ENCODE measurements at places on chromosomes 13 and 19. TPM values are rescaled to one million over a fixed set of nuclear protein-coding genes. Genes with fewer than 3 reads are reported as not detected.

DNA sequence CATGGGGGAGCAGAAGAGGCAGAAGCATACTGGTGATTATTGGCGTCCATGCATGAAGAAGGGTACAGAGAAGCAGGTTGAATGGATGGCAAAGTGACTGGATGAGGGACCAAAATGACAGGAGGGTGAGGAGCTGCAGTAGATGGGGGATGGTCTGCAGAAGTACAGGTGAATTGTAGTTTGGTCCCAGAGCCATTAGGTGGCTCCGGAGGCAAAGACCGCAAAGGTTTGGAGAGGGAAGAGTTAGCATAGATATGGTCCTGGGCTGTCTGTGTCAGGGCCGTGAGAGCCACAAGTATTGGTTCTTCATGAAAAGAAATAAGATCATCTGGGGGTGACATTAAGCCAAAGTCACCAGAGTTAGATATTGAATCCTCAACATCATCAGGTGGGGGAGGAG is 59.0 kb upstream of the ZNF726 start:
- no peak for DNase-seq
- H3K4me3 ChIP-seq = no peak overlapping the region
- no peaks in the 10 kb centered on the region for H3K27me3 ChIP-seq
- H3K27ac ChIP-seq = no peak overlapping the region
- H3K4me1 ChIP-seq = no peaks in the 10 kb centered on the region
- no peaks in the 10 kb centered on the region for H3K36me3 ChIP-seq

GRCh38 chr19:56964410-56964920 is 123.9 kb upstream of the PEG3 start:
- H3K27ac ChIP-seq = no peak overlapping the region
- no peak for DNase-seq
- no peaks in the 10 kb centered on the region for H3K4me1 ChIP-seq
- H3K4me3 ChIP-seq = no peak overlapping the region

GRCh38 chr13:87398047-87398446 is 273.1 kb upstream of the SLITRK5 start:
- DNase-seq = no peak
- H3K36me3 ChIP-seq = no peaks in the 10 kb centered on the region
- H3K4me1 ChIP-seq = no peaks in the 10 kb centered on the region
- H3K27ac ChIP-seq = no peak overlapping the region

DNA sequence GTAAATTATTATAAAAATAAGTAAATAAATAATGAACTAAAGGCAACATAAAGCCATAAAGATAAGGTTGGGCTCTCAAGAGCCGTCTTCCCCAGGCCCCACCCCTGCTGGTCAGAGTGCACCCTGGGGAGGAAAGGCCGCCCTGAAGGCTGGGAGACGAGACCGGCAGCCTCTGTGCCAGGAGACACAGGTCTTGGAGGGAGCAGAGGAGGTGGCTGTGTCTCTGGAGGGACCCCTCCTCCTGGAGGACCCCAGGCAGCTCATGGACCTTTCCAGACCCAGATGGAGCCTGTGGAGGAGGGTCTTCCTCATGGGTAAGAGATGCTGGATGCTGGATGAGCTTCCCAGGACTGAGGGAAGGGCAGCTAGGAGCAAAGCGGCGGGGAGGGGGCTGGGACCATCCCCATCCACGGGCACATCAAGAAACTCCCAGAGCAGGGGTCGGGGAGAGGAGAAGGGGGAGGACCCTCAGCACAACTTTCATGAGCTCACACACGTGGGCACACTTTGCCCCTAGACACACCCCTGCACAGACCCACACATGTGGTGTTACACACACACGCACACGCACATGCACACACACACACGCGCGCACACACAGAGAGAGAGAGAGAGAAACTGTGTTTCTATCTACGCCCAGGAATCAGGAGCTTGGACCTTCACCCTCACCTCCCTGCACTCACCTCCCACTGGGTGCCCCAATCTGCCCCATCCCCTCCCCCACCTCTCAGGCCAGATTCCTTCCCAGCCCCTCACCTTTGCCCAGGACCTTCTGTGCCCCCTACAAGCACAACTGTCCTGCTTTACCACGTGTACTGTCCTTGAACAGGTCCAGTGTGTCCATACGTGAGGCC is at the start of gene CEACAM18:
Gene CEACAM18 (plus strand): TSS at position 159 of the 854 bp plus-strand sequence.
- no peaks in the 10 kb centered on the region for H3K27me3 ChIP-seq
- H3K36me3 ChIP-seq = no peaks in the 10 kb centered on the region
- H3K27ac ChIP-seq = no peak within 1 kb of the TSS
- H3K4me3 ChIP-seq = no peak within 1 kb of the TSS
- H3K4me1 ChIP-seq = no peaks in the 10 kb centered on the region

DNA sequence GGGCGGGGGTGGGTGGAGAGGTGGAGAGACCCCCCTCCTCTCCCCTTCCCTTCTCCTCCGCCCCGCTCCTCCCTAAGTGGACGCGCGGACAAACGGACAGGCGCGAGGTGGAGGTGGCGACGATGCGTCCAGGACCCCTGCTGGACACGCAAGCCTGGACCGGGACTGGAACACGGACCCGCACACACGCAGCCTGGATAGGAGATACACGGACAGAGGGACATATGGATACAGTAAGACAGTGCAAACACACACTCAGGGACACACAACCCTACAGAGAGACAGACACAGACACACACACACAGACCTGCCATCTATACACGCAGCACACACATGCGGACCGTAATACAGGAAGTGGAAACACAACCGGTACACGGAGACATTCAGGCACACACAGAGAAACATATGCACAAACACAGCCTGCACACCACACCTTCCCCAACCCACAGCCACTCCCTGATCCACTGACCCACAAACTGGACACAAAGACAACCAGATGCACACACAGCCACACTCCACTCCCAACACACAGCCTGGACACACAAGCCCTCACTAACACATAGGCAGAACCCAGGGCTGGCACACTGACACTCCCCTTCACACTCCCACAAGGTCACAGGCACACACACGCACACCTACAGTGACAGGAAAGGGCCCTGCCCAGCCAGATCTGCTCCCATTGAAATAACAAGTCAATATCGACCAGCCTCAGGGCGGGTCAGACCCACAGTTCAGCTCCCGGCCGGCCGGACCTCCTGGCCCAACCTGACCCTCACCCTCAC is 696 bp upstream of the ERFL start:
- H3K4me1 ChIP-seq = peaks cover 21% of the 10 kb centered on the region
- peaks cover 41% of the 10 kb centered on the region for H3K27me3 ChIP-seq
- H3K4me3 ChIP-seq = peak overlapping the region; percentile 69
- H3K27ac ChIP-seq = no peak overlapping the region

DNA sequence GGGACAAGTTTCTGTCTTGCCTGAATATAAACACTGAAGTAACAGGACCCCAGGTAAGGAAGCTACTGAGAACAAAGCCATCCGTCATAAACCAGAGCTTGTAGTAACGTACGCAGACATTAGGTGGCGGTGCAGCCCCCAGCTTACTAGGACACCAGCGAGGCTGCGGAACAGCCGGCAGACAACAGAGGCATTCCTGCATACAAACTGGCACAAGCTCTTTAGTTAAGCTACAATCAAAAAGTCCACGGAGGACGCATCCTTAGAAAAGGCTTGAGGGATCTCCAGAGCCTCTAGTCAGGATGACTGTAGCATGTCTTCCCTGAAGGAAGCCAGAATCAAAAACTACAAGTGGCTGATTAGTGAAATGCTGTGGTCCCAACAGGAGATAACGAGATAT is 26.2 kb downstream of the ZNF160 start:
- DNase-seq = no peak
- H3K27me3 ChIP-seq = no peaks in the 10 kb centered on the region
- no peaks in the 10 kb centered on the region for H3K4me1 ChIP-seq
- peaks cover 31% of the 10 kb centered on the region for H3K36me3 ChIP-seq
- H3K4me3 ChIP-seq = no peak overlapping the region

DNA sequence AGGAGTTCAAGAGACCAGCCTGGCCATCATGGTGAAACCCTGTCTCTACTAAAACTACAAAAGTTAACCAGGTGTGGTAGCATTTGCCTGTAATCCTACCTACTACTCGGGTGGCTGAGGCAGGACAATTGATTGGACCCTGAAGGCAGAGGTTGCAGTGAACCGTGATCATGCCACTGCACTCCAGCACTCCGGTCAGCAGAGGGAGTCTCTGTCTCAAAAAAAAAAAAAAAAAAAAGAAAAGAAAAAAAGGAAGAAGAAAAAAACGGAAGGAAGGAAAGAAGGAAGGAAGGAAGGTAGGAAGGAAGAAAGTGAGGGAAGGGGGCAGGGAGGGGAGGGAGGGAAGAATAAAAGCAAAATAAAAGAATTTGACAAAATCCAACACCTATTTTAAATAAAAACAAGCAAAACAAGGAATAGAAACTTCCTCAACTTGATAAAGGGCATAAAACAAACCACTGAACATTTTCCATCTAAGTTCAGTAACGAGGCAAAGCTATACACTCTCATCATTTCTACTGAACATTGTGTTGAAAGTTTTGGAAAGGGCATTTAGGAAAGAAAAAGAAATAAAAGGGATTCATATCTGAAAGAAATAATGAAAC is 411.6 kb upstream of the SLITRK5 start:
- no peak overlapping the region for H3K27ac ChIP-seq
- no peaks in the 10 kb centered on the region for H3K36me3 ChIP-seq
- no peaks in the 10 kb centered on the region for H3K27me3 ChIP-seq
- H3K4me3 ChIP-seq = no peak overlapping the region

DNA sequence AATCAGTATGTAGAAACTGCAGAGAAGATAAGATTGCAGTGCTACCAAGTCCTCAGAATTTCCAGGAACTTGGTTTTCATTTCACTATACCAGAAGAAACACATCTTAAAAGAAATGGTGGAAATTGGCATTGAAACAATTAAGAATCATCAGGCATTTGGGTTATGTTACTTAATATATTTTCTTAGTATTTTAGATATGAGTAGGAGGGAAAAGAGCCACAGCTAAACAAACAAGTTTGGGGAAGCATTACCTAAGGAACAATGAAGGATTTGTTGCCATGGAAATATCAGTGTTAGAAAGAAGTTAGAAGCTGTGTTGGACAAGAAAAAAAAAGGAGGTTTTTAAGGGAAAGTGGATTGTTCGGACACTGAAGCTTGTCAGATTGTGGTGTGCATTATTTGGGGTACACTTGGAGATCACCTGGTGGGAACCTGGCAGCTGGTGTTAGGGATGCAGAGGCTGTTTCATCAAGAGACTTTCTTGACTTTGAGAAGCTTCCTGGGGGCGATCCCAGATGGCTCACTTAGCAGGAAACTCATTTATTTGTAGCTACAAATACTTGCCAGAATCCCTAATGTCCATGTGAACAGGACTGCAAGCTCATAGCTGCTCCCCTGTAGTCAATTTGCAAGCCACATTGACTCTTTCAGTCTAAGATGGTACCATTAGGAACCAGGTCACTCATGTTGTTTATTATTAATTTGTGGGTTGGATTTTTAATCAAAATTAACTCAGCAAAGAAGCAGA is 246.7 kb downstream of the RFC3 start:
- no peaks in the 10 kb centered on the region for H3K36me3 ChIP-seq
- no peaks in the 10 kb centered on the region for H3K4me1 ChIP-seq
- H3K4me3 ChIP-seq = no peak overlapping the region
- H3K27me3 ChIP-seq = no peaks in the 10 kb centered on the region

GRCh38 chr13:26473571-26474230 is 83.8 kb upstream of the WASF3 start:
- H3K4me1 ChIP-seq = no peaks in the 10 kb centered on the region
- H3K36me3 ChIP-seq = no peaks in the 10 kb centered on the region
- no peak overlapping the region for H3K4me3 ChIP-seq
- H3K27ac ChIP-seq = no peak overlapping the region
- DNase-seq = no peak

PSPN gene
- total RNA-seq = 0.76 TPM

ATP4B gene
- total RNA-seq = not detected

ZNF221 gene
- total RNA-seq = 12.9 TPM

BCAM gene
- 24.8 TPM for total RNA-seq

LYPD5 gene
- 17.3 TPM for total RNA-seq

RFXAP gene
- 1.3 TPM for total RNA-seq

PLPP2 gene
- 12.1 TPM for total RNA-seq

ZNF625 gene
- total RNA-seq = 6.7 TPM

SBK3 gene
- total RNA-seq = 1.0 TPM
